CMK (cell line): ENCODE measurements at places on chromosomes 1 and 21.
A peak's percentile ranks its signal among the peaks of the same experiment; 100 is the strongest.

GRCh38 chr1:5977494-5978444, 14.5 kb downstream of the NPHP4 start:
- DNase-seq, result no peak

- DNase-seq, result peak; percentile 35
Measured at GRCh38 chr21:38817371-38818324, 11.9 kb downstream of the ETS2 start.

DNA sequence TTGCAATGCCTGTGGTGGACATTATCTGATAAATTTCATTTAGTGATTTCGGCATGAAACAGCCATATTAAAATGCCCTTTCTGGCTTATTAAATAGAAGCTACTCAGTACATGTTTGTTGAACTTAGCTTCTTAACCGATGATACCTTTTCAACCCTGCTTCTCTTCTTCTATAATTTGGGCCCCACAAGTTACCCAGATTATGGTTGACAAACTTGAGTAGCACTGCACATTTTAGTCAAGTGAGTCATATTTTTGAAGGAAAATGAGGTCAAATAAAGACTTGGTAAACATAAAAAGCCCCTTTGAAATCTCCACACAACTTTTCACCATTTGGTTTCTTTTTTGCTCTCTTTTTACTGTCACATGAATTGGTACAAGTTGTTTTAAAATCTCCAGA, 33.8 kb downstream of the GIPC2 start:
- DNase-seq, result no peak

- no peak for DNase-seq
Measured at GRCh38 chr1:221782477-221782876, 40.6 kb upstream of the DUSP10 start.

DNA sequence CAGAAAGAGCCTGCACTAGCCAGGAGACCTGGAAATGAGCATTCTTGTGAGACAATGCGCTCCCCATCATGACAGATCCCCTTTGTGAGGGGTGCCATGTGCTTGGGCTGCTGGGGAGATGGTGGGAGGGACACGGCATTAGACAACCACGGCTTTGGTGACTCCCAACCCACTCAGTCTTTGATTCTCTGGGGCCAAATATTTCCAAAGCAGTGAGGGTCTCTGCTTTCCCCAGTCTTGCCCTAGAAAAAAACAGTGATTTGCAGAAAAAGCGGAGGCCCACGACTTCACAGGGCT, 10.2 kb downstream of the SLC45A3 start:
- DNase-seq, result no peak

- DNase-seq, result peak; percentile 73
Measured at GRCh38 chr1:42936309-42937078, 22.2 kb downstream of the SLC2A1 start.

DNA sequence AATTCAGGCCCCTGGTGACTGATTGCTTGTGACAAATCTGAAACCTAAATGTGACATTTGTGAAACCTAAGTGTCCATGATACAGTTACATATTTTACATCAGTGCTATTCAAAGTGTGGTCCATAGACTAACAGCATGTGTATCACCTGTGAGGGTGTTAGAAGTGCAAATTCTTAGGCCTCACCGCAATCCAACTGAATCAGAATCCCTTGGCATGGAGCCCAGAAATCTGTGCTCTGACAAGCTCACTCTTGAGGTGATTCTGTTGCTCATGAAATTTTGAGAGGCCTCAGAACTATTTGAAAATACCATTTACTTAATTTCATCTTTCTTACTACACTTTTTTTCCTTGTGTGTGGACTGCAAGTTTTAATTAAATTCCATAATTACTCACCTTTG, 587.9 kb downstream of the ADGRL2 start:
- no peak for DNase-seq

DNA sequence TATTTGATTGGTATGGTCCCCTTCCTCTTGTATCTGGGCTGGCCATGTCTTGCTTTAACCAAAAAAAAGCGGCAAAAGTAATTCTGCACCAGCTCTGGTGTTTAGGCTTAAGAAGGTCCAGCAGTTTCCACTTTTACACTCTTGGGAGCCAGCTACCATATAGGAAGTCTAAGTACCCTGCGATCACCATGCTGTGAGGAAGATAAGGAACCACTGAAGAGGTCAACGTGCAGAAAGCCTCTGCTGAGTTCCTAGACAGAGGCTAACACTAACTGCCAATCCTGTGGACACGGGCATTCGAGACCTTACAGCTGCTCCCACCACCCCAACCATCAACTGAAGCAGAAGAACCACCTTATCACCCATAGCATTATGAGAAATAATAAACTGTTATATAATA, 331.4 kb downstream of the VAV3 start:
- peak; percentile 84 for DNase-seq

DNA sequence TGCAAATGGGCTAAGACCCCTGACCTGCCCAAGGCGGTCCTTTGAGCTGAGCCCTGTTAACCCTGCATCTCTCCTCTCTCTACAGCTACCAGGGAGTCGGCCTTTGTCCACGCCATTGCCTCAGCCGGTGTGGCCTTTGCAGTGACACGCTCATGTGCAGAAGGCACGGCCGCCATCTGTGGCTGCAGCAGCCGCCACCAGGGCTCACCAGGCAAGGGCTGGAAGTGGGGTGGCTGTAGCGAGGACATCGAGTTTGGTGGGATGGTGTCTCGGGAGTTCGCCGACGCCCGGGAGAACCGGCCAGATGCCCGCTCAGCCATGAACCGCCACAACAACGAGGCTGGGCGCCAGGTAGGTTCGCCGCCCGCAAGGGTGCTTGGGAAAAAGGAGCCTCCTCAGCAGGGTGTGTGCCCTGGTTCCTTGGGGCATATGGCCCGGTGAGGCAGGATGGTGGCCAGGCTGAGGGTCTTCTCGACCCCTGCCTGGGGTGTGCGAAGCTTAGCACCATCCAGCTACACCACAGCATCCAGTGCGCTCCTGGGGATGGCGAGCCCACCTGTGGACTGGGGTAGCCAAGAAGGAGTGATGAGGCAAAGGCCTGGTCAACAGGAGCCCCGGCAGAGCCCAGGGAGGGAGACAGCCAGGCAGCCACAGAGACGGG, 31.8 kb upstream of the ARF1 start:
- no peak for DNase-seq

DNA sequence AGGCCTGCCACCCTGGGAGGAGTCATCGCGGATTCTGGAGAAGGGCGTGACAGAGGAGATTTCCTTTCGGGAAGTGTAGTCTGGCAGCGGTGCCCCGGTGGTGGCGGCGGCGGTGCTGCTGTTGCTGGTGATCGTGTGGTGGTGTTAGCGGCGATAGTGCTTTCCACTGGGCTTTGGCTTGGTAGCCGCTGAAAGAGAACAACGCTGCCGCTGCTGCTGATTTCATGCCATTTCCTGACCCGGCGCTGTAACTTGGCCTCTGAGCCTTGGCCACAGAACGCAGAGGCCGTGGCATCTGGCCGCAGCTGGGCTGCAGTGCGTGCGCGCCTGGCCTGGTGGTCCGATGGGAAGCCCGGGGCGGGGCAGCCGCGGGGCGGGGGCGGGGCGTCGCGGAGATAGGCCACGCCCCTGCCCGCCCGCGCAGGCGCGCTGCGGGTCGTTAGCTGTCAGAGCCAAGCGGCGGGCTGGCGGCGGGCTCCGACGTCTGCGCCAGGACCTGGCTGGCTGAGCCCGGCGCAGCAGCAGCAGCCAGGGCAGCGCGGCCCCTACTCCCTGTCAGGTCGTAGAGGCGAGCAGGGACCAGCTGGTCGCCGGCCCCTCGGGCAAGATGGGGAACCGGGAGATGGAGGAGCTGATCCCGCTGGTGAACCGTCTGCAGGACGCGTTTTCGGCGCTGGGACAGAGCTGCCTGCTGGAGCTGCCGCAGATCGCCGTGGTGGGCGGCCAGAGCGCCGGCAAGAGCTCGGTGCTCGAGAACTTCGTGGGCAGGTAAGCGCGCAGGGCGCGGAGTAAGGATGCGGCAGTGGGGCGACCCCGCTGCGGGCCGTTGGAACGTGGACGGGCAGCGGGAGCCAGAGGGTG, at the start of gene DNM3:
DNM3 (plus strand) TSS at position 449 of the 861 bp plus-strand sequence; CDS start at position 608, 159 bp downstream.
- DNase-seq, result peak; percentile 63

- DNase-seq, result no peak
Measured at GRCh38 chr1:47991187-47991586, 6.0 kb downstream of the TRABD2B start.

GRCh38 chr1:209767096-209767495, 11.2 kb downstream of the TRAF3IP3 start:
- no peak for DNase-seq

- DNase-seq, result no peak
Measured at GRCh38 chr1:165456114-165456513, 11.2 kb upstream of the RXRG start.

DNA sequence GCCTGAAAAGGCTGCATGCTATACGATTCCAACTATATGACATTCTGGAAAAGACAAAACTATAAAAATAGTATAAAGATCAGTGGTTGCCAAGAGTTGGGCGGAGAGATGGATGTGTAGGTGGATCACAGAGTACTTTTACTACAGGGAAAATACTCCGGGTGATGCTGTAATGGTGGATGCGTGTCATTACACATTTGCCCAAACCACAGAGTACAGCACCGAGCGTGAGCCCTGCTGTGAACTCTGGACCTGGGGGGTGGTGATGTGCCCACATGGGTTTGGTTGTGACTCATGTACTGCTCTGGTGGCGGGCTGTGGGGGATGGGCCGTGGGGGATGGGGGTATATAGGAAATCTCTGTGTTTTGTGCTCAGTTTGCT, 162.7 kb upstream of the COL6A1 start:
- no peak for DNase-seq

GRCh38 chr1:160124705-160125478, 9.3 kb downstream of the ATP1A2 start:
- DNase-seq, result no peak

DNA sequence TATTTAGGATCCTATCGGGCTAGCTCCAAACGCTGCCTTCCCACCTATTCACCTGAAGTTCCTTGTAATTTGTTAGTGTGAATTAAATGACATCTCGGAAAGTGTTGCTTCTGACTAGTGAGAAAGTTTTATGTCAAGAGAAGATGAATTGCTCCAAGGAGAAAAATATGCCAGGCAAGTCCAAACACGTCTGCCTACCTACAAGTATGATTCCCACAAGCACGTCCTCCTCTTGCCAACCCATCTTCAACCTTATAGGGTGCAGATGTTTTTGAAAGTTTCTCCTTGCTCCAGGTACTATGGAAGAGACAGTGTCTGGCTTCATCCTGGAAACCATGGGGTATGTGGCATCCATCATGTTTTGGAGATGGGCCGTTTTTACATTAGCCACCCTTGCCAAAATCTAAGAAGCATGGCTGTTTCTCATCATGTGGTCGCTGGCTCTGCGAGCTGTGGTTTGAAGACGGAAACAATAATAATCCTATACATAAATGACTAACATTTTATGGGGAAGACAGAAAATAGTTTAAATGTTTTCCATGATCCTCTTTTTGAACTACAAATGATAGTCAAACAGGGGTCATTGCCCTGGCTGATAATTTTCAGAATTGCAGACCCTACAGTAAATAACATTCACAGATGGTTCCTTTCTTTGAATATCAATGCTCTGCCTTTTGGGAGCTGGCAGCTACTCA, 505.8 kb downstream of the SMYD3 start:
- DNase-seq, result no peak

DNA sequence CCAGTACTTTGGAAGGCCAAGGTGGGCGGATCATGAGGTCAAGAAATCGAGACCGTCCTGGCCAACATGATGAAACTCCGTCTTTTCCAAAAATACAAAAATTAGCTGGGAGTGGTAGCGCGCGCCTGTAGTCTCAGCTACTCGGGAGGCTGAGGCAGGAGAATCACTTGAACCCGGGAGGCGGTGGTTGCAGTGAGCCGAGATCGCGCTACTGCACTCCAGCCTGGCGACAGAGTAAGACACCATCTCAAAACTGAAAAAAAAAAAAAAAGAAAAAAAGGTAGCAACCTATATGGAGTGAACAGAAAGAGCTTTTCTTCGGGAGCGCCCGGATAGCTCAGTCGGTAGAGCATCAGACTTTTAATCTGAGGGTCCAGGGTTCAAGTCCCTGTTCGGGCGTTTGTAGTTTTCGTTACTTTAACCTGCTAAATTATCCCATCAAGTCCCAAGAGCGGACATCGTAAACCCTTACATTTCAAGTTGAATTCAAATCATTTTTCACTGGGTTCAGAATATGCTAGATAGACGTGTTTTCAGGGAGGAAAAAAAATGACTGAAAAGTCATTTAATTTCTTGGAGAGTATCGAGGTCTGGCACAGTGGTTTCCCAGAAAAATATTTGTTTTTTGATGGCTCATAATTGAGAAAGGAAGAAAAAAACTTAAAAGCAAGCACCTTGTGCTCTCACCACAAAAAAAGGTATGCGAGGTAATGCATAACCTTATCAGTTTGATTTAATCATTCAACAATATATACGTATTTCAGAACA, 9.8 kb upstream of the MDM4 start:
- DNase-seq, result peak; percentile 91

- no peak for DNase-seq
Measured at GRCh38 chr1:234853906-234854644, 244.1 kb upstream of the IRF2BP2 start.

DNA sequence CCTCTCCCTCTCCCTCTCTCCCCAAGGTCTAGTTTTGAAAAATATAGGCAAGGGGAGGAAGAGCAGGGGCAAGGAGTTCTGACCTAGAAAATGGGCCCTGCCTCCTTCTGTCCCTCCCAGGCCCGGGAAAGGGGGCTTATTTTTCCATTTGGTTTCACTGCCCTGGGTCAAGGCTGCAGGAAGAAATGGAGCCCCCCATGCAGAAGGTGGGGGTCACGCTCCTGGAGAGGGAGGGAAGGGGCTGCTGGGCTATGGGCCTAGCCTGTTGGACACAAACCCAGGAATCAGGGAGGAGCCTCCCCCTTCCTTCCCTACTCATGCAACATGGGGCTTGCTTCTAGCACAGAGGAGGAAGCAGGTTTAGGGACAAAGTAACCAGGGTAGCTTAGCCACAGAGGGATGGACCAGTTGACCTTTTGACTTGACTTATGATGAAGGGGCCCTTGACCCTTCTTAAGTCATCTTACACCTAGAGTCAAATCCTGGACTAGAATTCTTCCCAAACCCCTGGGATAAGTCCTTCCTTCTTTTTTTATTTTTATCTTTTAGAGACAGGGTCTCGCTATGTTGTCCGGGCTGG, 70.4 kb upstream of the SSBP3 start:
- DNase-seq, result no peak

DNA sequence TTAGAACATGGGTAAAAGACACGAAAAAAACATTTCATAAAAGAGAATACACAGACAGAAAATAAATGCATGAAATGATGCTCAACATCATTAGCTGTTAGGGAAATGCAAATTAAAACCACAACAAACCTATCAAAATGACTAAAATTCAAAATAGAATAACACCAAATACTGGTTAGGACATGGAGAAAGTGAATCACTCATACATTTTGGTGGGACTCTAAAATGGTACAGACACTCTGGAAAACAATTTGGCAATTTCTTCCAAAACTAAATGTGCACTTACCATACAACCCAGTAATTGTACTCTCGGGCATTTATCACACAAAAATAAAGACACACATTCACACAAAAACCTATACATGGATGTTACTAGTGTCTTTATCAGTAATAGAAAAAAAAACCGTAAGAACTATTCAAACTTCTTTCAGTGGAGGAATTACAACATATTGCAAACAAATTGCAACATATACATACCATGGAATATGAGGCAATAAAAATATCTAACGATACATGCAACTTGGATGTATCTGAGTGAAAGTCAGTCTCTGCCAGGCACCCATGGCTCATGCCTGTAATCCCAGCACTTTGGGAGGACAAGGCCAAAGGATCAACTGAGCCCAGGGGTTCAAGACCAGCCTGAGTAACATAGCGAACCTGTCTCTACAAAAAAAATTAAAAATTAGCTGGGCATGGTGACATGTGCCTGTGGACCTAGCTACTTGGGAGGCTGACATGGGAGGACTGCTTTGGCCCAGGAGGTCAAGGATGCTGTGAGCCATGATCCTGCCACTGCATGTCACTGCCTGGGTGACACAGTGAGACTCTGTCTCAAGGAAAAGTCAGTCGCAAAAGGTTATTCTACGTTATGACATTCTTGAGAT, 19.6 kb downstream of the HSF2BP start:
- DNase-seq, result no peak
